NCI-H510A (cell line): ENCODE measurements at places on chromosomes 3 and 15.

DNA sequence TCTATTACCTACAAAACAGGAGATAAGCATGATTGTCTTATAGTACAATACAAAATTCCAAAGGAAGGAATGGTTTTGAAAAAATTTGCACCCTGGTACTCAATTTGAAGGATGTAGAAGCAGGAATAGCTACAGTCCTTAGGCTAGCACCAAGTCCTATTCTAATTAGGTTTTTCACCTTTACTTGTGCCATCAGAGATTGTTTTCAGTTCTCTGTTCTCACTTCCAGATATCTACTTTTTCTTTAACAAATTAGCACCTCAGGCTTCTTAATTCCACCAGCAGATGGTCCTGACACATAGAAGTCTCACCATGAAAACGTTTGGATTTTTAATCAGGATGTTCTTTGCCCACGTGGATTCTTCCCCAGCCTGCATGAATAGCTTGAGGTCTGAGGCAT lies 43.8 kb downstream of the IL5RA start:
- no peak for DNase-seq

- no peak for DNase-seq
These were observed 32.6 kb upstream of the SENP5 start for GRCh38 chr3:196835086-196835485.

DNA sequence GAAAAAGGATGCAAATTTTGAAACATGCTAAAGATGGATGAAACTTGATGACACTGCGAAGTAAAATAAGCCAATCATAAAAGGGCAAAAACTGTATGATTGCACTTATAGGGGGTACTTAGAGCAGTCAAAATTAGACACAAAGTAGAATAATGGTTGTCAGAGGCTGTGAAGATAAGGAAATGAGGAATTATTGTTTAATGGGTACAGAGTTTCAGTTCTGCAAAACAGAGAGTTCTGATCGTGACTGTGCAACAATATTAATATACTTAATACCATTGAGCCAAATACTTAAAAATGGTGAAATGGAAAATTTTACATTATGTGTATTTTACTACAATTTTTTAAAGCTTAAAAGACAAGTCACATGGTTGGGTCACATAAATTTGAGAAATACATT lies 35.1 kb downstream of the UBE3A start:
- DNase-seq = no peak

GRCh38 chr3:128349963-128350599 lies 116.6 kb downstream of the DNAJB8 start:
- no peak for DNase-seq

- DNase-seq = no peak
These were observed 101.3 kb downstream of the ETFA start for GRCh38 chr15:76209942-76210341.

DNA sequence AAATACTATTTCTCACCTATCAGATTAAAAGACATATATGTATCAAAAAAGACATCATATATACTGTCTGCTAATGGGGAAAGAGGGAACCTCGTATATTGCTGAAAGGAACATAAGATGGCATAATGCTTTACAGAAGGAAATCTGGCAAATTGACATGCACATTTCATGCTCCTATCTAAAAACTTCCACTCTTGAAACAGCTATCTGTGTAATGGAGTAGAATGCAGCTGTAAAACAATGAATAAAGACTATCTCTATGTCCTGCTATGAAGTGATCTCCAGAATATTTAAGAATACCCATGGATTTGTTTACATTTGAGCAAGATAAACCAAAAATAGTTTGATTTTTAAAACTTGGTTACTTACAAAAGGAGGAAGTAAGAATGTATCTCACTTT lies 107.4 kb downstream of the TBL1XR1 start:
- no peak for DNase-seq

GRCh38 chr3:63807961-63808565 lies 11.0 kb upstream of the C3orf49 start:
- DNase-seq = no peak
